ENCODE measurements at places on chromosomes 12 and 14.

DNA sequence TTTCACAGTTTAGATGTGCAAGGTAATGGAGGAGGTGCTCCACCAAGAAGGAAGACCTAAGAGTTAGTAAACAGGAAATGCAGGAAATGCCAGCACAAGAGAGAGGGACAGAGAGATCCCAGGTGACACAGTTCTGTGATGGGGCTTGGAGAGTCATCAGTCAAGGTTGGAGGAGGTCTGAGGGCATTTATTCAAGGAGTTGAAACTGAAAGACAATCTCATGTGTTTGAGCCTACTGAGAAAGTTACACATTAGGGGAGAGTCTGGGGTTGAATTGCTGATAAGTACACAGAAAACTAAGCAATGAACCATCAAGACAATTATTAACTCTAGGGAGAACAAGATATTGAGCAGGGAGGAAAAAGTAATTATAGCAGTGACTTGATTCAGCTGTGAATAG is 138.5 kb downstream of the ANO6 start:
- DNase-seq = no peak
- H3K27me3 ChIP-seq = no peaks in the 10 kb centered on the region
- peaks cover 53% of the 10 kb centered on the region for H3K36me3 ChIP-seq
- peaks cover 10% of the 10 kb centered on the region for H3K4me1 ChIP-seq
- H3K4me3 ChIP-seq = no peak overlapping the region

GRCh38 chr12:53510181-53510812 is 3.0 kb upstream of the NPFF start:
- no peak overlapping the region for H3K4me3 ChIP-seq
- H3K27me3 ChIP-seq = no peaks in the 10 kb centered on the region
- H3K36me3 ChIP-seq = peaks cover 50% of the 10 kb centered on the region
- H3K27ac ChIP-seq = no peak overlapping the region
- peaks cover 6% of the 10 kb centered on the region for H3K4me1 ChIP-seq

GRCh38 chr12:124761871-124762270 is 101.8 kb downstream of the SCARB1 start:
- no peak overlapping the region for H3K4me3 ChIP-seq
- H3K27ac ChIP-seq = no peak overlapping the region
- H3K27me3 ChIP-seq = no peaks in the 10 kb centered on the region

DNA sequence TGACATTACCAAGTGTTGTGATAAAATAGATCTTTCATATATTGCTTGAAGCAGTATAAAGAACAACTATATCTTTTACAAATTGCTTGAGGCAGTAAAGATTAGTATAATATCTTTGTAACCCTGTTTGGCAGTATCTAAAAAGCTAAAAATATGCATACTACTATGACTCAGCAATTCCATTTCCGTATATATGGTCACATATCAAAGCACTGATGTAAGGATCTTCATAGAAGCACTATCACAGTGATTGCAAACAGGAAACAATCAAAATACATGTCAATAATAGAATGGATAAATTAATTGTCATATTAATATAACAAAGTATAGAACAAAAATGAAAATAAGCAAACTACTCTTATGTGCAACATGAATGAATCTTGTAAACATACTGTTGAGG is 158.4 kb upstream of the IGF1 start:
- H3K4me3 ChIP-seq = no peak overlapping the region
- no peak for DNase-seq
- H3K27me3 ChIP-seq = no peaks in the 10 kb centered on the region
- H3K36me3 ChIP-seq = no peaks in the 10 kb centered on the region
- H3K4me1 ChIP-seq = peaks cover 12% of the 10 kb centered on the region
